ENCODE measurements at places on chromosomes 7 and 10.

DNA sequence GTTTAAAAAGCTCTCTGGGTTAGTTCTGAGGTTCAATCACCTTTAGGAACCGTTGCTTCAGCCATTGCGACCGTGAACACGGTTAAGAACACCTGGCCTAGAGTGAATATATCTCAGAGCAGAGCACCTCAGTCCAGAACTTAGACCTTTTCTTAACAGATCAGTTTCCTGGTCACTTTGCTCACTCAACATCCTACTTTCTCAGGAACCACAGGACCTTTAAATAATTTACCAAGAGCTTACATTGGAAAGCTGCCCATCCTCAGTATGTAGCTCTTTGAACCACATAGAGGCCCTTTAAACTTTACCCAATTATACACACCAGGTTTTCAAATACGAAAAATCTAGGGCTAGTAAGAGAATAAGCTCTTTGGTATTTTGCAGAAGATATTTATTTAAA is 153.2 kb downstream of the NRBF2 start:
- no peak for DNase-seq

GRCh38 chr10:123870260-123870659 is 21.3 kb downstream of the CPXM2 start:
- DNase-seq: no peak

DNA sequence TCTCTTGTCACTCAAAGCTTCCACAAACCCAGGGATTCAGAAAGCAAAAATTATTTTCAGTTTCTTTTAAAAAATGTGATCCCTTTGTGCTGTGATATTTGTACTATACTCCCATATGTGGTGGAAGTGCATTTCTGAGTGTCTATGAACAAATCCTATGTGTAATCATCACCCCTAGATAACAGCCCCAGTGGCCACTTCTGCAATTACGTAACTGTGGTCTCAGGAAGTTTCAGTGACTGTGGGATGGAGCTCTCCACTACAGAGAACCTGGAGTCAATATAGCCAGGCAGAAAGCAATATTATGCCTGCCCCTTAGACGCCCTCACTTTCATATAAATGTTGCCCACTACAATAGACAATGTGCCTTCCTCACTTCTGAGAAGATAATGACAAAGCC is 1101.7 kb upstream of the GHITM start:
- no peak for DNase-seq

DNA sequence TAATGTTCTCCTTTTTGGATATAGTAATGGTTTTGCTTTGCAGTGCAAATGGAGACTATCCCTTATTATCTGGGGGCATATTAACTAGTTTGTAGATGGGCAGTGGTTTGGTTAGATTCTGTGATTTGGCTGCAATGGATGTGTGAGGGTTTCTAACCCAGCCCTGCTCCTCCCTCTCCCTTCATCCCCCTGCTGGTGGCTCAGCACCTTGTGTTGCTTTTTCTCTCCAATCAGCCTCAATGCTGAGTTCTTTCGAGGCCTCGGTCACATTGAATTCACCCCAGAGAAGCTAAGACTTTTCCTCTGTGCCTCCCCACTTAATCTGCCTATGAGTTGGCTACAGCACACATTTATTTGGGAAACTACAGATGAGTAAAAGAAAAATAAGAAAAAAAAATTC is 120.0 kb downstream of the MALRD1 start:
- no peak for DNase-seq

- no peak for DNase-seq
Observed at GRCh38 chr7:124818807-124819206, 53.2 kb upstream of the GPR37 start.

GRCh38 chr7:69060516-69060915 is 537.8 kb upstream of the AUTS2 start:
- no peak for DNase-seq

GRCh38 chr7:98038731-98039130 is 48.7 kb upstream of the OCM2 start:
- DNase-seq: no peak

GRCh38 chr7:67918158-67918557 is 921.5 kb downstream of the TYW1 start:
- peak; percentile 38 for DNase-seq

- no peak for DNase-seq
Observed at GRCh38 chr7:50807026-50807730, 24.5 kb upstream of the GRB10 start.

GRCh38 chr10:100485366-100485765 is 22.6 kb downstream of the WNT8B start:
- no peak for DNase-seq

Data from KG1 (cell line).